Cardiac muscle cell (in vitro differentiated cells and primary cell): ENCODE measurements at places on chromosomes 2 and 18.

GRCh38 chr2:71554028-71554705 lies 100.8 kb downstream of the DYSF start:
- DNase-seq = no peak

DNA sequence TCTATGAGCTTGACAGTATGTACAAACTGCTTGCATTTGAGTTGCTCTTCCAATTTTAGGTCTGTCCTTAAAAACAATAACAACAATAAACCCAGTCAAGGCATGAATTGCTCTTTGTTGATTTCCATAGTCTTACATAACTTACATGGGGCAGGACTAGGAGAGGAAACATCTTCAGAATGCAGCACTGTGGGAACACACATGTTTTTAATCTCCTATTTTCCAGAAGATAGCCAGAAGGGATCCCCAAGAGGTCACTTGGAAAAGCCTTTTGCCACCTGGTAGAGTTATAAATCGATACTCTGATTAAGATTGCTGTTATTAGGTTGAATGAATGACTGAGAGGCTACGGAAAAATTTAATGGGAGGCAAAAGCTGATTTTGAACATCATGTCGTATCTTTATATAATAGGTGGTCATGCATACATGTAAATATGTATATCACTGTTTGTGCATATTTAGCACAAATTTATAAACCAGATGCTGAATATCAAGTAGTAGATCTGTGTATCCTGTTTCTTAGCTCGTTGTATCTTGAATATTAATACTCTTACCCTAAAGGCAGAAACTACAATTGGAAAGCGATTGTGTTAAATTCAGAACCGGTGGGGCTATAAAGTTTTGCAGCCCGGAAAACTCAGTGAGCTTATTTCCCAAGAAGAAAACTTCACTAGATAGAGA lies 479.4 kb upstream of the TCF4 start:
- DNase-seq = no peak

GRCh38 chr2:146270618-146271017 lies 1574.2 kb upstream of the ACVR2A start:
- no peak for DNase-seq

GRCh38 chr2:96548558-96549465 lies 12.3 kb downstream of the ARID5A start:
- no peak for DNase-seq

- no peak for DNase-seq
These were observed 615.1 kb downstream of the IRS1 start for GRCh38 chr2:226184540-226184939.
